Astrocyte of the spinal cord (primary cell): ENCODE measurements at places on chromosomes 1 and 21.

- DNase-seq: no peak
Observed at GRCh38 chr1:162008799-162009198, 14.9 kb downstream of the OLFML2B start.

DNA sequence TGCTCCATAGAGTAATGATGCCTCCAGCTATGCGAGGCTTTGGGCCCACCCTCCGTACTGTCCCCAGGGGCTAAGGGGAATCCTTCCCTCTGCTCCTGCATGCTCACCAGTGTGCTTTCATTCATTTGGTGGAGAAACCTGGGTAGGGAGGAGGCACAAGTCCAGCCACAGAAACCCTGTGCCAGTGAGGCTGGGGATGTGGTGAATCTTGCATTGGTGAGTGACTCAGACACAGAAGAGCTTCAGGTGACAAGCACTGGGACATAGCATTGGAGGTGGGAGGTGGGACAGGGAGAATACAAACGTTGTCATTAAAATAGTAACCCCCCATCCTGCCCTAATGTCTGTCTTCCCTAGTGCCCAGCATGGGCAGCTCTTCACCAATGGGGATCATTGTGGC, 5.2 kb downstream of the FCGR2A start:
- DNase-seq: no peak

DNA sequence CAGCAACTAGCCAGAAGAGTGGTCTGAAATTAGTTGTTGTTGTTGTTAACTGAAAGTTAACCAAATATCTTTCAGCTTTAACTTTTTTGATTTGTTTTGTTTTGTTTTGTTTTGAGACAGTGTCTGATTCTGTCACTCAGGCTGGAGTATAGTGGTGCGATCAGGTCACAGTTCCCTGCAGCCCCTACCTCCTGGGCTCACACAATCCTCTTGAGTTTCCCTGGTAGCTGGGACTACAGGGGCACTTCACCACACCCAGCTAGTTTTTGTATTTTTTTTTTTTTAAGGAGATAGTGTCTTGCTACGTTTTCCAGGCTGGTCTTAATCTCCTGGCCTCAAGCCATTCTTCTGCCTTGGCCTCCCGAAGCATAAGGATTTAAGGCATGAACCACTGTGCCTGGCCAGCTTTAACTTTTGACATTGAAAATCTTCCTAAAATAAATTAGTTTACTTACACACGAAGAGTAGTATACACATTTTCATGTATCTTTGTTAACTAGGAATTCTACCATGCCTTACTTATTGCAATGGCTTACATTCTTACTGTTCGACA, 45.0 kb downstream of the GNG12 start:
- DNase-seq: no peak

DNA sequence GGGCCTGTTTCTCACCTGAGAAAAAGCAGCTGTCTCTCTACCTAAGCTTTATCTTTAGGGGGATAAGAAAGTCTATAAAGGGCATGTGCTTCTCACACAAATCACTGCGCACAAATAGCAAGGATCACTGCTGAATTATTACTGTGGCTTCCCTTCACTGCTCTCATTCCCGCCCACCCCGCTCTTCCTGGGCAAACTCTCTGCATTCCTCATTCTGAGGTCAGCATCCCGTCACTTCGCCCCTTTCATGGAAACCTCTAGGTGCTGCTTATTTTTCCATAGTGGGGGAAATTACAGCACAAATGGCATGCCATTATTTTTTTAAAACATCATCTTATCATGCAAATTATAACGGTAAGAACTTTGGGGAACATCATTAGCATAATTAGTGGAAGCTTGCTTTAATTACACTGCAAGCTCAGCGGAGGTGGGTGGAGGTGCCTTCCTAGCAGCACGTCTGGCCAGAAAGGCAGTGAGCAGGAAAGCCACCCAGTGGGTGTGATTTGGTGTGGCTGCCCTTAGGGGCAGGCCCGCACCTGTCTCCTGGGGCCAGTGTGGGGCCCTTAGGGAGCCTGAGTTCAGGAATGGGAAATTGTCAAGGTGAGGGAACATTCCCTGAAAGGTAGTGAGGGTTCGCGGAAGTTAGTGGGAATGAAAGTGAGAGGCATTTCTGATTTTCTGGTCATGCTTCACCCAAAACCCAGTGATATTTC, 105.9 kb downstream of the LAMC2 start:
- peak; percentile 62 for DNase-seq

DNA sequence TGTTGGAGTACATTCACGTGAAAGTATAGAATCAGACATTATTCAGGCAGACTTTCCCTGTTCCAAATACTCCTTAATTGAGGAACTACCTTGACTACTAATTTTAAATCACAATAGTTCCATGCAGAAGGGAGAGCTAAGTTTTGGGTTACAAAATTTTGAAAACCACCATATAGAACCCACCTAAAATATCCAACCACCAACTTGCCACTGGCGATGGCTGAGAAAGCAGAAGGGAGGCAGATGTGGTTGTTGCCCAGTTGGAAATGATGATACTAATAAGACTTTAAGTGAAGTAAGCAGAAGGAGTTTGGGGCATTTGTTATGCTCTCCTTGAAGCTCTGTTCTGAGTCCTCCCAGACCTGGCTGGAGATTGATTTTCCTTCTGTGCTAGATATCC, 190.7 kb downstream of the HLX start:
- DNase-seq: no peak

DNA sequence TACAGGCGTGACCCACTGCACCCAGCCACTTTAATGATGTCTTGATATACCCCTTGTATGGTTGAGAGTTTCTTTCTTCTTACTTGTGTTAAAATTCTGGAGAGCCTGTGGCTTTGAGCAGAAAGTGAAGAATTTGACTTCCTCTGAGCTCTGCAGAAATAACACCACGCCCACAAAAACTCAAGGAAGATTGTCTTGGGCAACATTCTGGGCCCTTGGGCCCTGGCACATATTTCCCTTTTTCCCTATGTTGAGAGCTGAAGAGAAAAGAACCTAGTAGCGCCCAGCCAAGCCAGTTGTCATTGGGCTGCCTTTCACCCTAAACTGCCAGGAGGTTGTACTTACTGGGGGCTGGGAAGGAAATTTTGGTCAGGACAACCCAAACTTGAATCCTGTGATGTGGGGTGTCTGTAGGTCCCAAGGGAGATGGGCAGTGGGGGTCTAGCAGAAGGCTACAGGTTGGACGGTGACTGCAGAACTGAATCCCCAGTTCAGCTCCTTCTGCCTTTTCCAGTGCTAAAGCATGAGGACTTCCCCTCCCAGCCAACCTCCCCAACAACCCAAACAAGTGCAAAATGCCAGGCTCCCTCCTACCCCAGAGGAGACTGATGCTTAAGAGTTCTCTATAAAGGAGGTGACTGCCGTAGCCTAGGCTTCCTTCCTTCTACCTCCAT, 11.7 kb upstream of the SNAPIN start:
- no peak for DNase-seq

DNA sequence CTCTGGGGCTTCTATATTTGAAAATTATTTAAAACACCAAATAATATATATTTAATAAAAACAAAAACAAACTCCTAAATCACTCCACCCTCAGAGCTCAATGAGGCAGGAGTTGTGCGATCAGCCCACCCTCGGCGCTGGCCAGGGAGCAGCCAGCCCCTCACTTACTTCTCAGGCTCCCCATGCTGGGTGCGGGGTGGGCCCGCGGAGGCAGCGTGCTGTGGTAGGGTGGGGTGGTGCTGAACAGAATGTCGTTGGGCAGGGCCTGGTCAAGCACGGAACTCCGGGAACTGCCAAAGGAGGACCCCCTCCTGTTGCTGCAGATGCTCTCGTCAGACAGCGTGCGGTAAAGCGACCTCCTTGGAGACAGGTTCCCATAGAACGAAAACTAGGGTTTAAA, 204.5 kb downstream of the SIPA1L2 start:
- no peak for DNase-seq

DNA sequence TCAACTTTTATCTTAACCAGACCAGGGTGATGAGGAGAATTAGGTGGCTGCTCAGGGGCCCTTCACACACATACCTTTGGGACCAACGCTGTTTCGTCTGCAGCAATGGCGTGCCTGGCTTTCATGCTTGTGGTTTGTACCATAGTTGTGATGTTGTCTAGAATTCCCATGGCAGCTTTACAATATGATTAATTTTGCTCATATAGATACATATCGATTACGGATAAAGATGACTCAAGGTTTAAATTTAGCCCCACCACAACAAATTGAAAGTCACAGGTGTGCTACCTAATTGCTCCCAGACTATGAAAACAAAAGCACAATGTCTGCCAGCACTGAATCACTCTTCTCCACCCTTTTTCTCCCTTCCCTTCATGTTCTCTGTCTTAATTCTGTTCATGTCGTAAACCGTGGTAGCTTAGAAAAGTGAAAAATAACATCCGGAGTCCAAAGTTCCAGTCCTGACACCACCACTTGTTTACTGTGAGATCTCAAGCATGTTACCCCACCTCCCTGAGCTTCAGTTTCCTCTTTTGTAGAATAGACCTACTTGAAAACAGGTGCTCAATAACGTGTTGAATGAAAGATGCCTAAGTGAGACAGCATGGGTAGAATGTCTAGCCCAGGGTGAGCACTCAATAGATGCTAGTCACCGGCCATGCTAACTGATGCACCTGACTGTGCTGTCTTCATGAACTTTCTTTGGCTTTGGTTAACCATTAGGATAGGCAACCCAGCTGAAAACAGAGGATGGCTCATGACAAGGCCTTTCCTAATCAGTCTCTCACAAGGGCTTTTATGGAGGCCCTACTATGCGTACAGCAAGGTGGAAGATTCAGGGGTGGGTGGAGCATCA, 22.1 kb upstream of the JUN start:
- no peak for DNase-seq

- no peak for DNase-seq
Observed at GRCh38 chr1:15628003-15628402, 10.7 kb downstream of the DDI2 start.

GRCh38 chr1:157369808-157370521, 182.3 kb downstream of the FCRL5 start:
- peak; percentile 53 for DNase-seq

- DNase-seq: peak; percentile 99
Observed at GRCh38 chr1:94095112-94095637, 25.8 kb downstream of the ABCA4 start.

DNA sequence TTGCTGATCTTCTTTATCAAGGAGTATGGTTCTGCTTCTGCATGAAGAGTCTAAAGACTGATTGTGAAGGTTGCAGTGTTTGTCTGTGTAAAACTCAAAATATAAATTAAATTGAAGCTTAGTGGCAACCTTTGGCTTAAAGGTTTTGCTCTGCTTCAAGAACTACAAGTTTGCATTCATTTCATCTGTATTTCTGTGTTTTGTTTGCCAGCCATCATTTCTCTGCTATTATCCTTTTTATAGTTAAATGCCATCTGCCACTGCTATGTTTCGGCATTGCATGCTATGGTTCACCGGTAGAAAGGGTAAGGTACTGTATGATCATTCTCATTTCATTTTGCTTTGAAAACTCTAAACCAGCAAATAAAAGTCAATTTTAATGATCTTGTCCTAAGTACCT, 52.9 kb downstream of the OSBPL9 start:
- DNase-seq: no peak

DNA sequence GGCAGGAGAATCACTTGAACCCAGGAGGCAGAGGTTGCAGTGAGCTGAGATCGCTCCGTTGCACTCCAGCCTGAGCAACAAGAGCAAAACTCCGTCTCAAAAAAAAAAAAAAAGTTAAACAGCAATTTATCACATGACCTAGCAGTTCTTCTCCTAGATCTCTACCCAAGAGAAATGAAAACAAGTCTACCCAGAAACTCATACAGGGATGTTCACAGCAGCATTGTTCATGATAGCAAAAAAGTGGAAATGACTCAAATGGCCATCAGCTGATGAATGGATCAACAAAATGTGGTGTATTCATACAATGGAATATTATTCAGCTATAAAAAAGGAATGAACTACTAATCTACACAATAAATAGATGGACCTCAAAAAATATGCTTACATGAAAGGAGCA, 12.2 kb upstream of the ID3 start:
- no peak for DNase-seq

DNA sequence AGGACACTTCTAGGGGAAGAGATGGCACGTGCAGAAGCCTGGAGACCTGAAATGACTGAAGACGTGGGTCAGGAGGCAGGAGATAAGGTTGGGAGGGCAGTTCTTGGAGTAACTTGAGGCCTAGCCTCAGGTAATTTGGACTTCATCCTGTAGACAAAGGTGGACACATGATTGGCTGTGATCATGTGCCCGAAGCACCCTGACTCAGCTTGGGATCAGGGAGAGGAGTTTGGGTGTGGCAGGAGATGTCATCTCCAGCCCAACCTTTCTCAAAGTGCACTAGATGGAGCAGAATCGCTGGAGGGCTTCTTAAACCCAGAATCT, 1.5 kb downstream of the SLC66A1 start:
- no peak for DNase-seq

DNA sequence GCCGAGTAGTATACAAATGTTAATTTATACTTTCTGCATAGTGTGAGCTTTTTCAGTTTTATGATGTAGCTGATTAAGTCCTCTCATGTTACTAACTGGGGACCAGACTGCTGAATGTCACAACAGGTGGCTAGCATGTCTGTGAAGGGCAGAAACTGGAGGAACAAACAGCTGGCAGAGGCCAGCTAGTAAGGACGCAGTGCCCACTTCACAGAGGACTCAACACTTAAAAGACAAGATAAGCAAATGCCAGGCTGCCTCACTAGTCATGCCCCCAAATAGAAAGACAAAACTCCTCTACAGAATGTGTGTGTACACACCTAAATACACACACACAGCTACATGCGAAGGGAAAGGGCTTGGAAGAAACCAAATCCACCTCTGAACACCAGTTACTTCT, 73.8 kb upstream of the ZNF678 start:
- DNase-seq: no peak

DNA sequence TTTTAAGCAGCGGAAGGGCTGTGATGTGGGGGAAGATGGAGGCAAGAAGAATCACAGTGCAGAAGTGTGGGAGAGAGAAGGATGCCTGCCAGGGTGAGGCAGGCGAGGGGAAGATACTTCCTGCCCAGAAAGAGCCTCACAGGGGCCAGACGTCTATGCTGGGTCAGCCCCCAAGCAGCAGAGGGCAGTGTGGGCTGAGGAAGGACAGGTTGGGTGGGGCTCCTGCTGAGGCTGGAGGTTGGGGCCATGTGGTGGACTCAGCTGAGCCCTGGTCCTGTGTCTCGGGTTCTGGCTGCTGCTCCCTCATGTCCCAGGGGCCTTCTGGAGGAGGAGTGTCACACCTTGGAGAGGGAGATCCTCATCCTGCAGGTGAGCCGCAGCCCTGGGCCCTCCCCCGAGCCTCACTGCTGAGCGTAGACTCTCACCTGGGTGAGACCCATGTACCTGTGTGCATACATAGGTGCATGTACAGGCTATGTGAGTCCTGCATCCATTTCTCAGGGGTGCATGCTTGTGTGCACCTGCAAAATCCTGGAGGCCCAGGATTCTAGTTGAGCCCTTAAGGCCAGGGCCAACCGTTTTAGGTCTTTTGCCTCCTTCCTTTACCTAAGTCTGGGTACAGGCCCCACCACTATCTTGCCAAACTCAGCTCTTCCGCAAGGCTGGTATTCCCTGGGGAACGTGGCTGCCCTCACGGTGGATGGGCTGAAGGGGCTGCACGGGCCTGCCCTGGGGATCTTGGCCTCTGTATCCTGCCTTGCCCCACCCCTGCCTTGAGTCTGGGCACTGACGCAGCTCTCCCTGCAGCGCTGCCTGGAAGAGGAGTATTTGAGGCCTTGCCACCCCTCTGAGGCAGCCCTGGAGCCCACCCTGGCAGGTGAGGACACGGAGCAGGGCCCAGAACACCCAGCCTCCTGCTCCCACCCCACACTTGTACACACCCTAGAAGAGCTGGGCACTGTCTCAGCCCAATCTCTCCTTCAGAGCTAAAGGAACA, 3.7 kb downstream of the CCDC24 start:
- no peak for DNase-seq

- no peak for DNase-seq
Observed at GRCh38 chr1:194644528-194644927, 1458.1 kb upstream of the B3GALT2 start.

- no peak for DNase-seq
Observed at GRCh38 chr1:222583079-222583478, 6.7 kb downstream of the TAF1A start.
